ENCODE measurements at places on chromosomes 1 and 21.
A peak's percentile ranks its signal among the peaks of the same experiment; 100 is the strongest.

DNA sequence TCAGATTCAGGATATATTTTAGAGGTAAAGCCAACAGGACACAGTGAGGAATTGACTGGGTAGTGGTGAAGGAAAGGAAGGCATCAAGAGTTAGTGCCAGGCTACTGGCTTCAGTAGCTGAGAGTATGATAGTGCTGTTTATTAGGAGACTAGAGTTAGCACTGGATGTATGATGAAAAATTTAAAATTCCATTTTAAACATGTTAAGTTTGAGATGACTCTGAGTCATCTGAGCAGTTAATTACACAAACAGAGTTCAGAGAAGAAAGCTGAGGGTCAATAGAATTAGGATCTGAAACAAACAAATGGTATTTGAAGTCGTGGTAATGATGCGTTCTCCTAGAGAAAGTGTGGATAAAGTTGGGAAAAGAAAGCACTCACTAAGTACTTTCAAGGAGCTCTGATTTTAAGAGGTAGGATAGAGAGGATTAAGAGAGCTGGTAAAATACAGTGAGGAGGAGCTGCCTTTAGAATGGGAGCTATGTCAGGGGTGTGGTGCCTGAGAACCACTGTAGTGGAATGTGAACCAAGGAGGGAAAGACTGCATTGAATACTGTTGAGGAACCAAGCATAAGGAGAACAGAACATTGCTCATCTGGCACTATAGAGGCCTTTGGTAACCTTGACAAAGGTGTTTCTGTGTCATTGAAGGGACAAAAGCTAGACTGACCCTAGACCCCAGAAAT is 21.7 kb upstream of the SHCBP1L start:
- no peaks in the 10 kb centered on the region for H3K36me3 ChIP-seq
- DNase-seq: no peak
- H3K4me3 ChIP-seq: no peak overlapping the region

- peaks cover 42% of the 10 kb centered on the region for H3K4me1 ChIP-seq
- H3K4me3 ChIP-seq: no peak overlapping the region
- peak overlapping the region; percentile 80 for H3K27ac ChIP-seq
- no peak for DNase-seq
These were observed 19.5 kb downstream of the MAP7D1 start for GRCh38 chr1:36175137-36176095.

DNA sequence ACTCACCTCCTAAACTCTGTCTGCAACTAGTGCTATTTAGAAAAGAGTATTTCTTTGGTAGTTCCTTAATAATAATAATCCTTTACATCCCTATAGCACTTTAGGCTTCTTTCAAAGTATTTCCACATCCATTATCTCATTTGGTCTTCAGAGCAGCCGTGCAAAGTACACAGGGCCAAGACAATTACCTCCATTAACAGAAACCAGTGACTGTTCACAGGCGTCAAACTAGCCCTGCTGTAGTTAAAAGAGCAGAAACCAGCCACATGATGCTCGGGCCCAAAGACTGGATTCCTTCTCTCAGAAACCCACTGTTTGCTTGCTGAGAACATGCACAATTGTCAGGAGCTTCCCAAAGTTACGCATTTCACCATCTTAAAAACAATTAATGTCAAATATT is 396.0 kb upstream of the DAB1 start:
- H3K4me1 ChIP-seq: peaks cover 6% of the 10 kb centered on the region
- no peak overlapping the region for H3K4me3 ChIP-seq
- H3K27me3 ChIP-seq: peaks cover 11% of the 10 kb centered on the region
- DNase-seq: no peak
- H3K27ac ChIP-seq: no peak overlapping the region
- H3K36me3 ChIP-seq: no peaks in the 10 kb centered on the region

- DNase-seq: no peak
- H3K4me1 ChIP-seq: peaks cover 18% of the 10 kb centered on the region
- H3K27ac ChIP-seq: no peak overlapping the region
- H3K4me3 ChIP-seq: no peak overlapping the region
- no peaks in the 10 kb centered on the region for H3K36me3 ChIP-seq
These were observed 11.1 kb upstream of the UBE2U start for GRCh38 chr1:64192290-64192689.

DNA sequence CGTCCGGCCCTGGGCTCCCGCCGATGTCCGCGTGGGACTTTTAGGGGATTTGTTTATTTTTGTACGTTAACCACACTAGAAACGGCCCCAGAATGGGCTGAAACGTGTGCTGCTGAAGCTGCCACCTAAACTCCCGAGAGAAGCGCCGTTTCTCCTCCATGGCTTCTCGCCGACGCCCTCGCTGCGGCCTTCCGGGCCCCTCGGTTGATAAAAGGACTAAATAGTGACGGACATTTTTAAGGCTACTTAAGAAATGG is 678 bp upstream of the PTTG1IP start:
- peaks cover 7% of the 10 kb centered on the region for H3K36me3 ChIP-seq
- H3K27me3 ChIP-seq: peaks cover 53% of the 10 kb centered on the region
- H3K4me1 ChIP-seq: peaks cover 52% of the 10 kb centered on the region
- peak overlapping the region; percentile 83 for H3K4me3 ChIP-seq
- no peak for DNase-seq

DNA sequence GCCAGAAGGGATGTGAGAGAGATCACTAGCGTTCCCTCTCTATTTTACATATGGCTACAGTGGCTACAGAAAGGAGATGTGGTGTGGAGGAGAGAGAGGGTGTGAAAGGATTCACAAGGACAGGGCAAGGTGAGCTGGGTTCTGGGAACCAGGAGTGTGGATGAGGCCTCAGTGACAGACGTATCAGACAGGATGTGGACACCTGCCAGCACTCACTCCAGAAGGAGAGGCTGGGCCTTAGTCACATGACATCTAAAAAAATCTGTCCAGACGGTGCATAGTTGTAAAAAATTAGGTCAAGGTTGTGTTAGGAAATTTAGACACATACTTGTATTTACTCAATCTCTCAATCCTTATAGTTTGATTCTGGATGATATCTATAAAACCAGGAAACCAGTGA is 10.6 kb downstream of the TRIM67 start:
- no peaks in the 10 kb centered on the region for H3K36me3 ChIP-seq
- no peak overlapping the region for H3K4me3 ChIP-seq
- H3K4me1 ChIP-seq: no peaks in the 10 kb centered on the region
- H3K27me3 ChIP-seq: peaks cover 79% of the 10 kb centered on the region
- DNase-seq: no peak

- no peak overlapping the region for H3K27ac ChIP-seq
- no peak overlapping the region for H3K4me3 ChIP-seq
- no peak for DNase-seq
These were observed 174.1 kb downstream of the KCNJ6 start for GRCh38 chr21:37742115-37742514.

- H3K4me1 ChIP-seq: no peaks in the 10 kb centered on the region
- H3K27me3 ChIP-seq: peaks cover 48% of the 10 kb centered on the region
- H3K27ac ChIP-seq: no peak overlapping the region
- H3K4me3 ChIP-seq: no peak overlapping the region
- H3K36me3 ChIP-seq: peaks cover 9% of the 10 kb centered on the region
- DNase-seq: no peak
These were observed 8.9 kb upstream of the MRPL55 start for GRCh38 chr1:228118040-228118439.

DNA sequence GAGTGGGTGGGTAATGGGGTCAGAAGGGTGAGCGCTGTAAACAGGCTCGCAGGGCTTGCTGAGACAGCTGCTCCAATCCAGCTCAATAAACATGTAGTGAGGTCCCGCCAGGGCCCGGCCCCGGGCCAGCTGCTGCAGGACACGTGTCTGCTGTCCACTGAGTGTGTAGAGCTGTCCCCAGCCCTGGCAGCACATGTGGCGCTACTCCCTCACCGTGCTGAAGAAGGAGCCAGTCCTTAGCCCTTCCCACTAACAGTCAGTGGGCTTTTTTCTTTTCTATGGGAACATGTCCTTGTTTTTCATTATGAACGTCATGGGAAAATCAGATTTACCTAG is 78.9 kb upstream of the C1orf174 start:
- H3K27me3 ChIP-seq: peaks cover 4% of the 10 kb centered on the region
- H3K27ac ChIP-seq: no peak overlapping the region
- H3K36me3 ChIP-seq: no peaks in the 10 kb centered on the region
- peaks cover 42% of the 10 kb centered on the region for H3K4me1 ChIP-seq

DNA sequence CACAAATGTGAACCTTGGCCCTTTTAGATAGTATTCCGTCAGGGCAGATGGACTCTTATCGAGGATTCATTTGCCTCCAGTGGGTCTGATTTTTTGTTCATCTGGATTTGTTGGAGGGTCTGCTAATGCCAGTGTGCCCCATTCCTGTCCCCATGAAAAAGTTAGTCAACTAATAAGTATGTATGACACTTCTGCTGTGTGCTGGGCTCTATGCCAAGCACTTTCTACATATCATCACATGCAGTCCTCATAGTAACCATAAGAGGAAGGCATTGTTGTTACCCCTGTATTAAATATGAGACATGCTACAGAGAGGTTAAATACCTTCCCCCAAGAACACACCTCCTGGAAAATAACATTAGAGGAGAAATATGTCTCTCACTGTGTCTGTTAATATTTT is 46.6 kb upstream of the MAB21L3 start:
- no peak overlapping the region for H3K27ac ChIP-seq
- H3K27me3 ChIP-seq: no peaks in the 10 kb centered on the region
- H3K36me3 ChIP-seq: peaks cover 19% of the 10 kb centered on the region
- no peak for DNase-seq
- peaks cover 4% of the 10 kb centered on the region for H3K4me1 ChIP-seq

DNA sequence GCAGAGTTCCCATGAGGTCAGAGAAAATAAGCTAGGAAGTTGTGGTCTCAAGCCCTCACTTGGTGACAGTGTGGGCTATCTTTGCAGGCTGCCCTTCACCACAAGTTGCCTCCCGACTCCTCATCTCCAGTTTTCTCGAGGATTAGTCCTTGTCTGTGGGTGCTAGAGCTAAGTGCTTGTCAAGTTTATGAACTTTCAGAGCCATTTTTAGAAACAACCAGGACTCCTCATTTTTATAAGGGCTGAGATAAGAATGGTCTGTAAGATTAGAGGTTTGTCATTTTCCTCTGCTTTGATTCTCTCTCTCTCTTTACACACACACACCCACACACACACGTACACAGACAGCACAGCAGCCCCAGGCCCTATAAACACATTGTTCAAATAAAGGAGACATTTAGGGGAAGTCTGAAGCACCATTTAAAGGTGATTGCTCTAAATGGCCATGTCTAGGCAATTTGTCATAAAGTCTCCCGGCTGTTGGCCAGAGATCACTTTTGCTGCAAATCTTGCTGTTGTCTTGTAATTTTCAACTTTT is 127.2 kb downstream of the LACTBL1 start:
- peaks cover 5% of the 10 kb centered on the region for H3K36me3 ChIP-seq
- H3K4me1 ChIP-seq: peaks cover 38% of the 10 kb centered on the region
- H3K27ac ChIP-seq: no peak overlapping the region
- no peak for DNase-seq
- H3K27me3 ChIP-seq: peaks cover 35% of the 10 kb centered on the region
- H3K4me3 ChIP-seq: no peak overlapping the region

DNA sequence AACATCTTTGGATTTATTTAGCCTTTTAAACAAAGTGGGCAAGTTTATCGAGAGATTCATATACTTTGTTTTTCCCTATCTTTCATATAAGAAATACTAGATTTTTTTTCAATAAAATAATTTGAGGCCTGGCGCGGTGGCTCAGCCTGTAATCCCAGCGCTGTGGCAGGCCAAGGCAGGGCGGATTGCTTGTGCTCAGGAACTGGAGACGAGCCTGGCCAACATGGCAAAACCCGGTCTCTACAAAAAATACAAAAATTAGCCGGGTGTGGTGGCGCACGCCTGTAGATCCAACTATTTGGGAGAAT is 1.6 kb upstream of the CDC14A start:
- no peaks in the 10 kb centered on the region for H3K27me3 ChIP-seq
- H3K4me3 ChIP-seq: peak overlapping the region; percentile 92
- peaks cover 30% of the 10 kb centered on the region for H3K4me1 ChIP-seq

DNA sequence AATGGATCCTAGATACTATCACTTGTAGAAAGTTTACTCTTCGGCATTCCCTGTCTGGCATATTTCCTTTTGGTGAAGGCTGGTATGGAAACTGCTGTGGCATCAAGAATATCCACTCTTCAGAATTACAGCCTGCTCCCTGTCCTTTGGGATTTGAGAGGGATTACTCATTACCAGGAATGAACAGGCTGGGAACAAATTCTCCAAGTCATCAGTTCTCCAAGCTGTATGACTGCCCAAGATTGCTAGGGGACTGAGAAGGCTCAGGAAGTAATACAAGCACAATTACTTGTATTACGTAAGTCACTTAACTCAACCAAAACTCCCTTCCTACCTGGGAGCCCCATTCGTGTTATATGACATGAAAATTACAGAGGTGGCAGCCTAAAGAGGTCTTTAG is 49.6 kb downstream of the CD58 start:
- DNase-seq: no peak
- no peaks in the 10 kb centered on the region for H3K27me3 ChIP-seq
- H3K4me3 ChIP-seq: no peak overlapping the region
- H3K4me1 ChIP-seq: no peaks in the 10 kb centered on the region
- no peak overlapping the region for H3K27ac ChIP-seq
- peaks cover 4% of the 10 kb centered on the region for H3K36me3 ChIP-seq

DNA sequence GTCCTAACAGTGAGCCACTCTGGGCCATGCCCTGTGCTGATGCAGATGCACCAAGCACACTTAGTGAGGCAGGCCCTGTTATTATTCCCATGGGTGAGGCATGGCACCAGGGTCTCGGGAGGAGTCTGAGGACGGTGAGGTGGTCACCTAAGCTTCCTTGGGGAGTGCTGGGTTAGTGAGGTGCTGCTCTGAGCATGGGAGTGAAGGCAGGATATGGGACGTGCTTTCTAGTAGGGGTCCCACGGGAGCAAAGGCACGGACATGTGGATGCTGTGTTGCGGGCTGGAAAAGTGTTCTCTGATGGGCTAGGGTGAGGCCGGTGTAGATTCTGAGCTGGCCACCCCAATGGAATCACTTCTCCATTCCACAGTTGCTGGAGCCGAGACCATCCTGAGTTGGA is 77.5 kb upstream of the CSF3R start:
- H3K4me3 ChIP-seq: no peak overlapping the region
- H3K36me3 ChIP-seq: no peaks in the 10 kb centered on the region
- peaks cover 12% of the 10 kb centered on the region for H3K4me1 ChIP-seq
- H3K27me3 ChIP-seq: peaks cover 62% of the 10 kb centered on the region
- no peak overlapping the region for H3K27ac ChIP-seq
- DNase-seq: no peak

- H3K27me3 ChIP-seq: no peaks in the 10 kb centered on the region
- no peaks in the 10 kb centered on the region for H3K36me3 ChIP-seq
- peaks cover 1% of the 10 kb centered on the region for H3K4me1 ChIP-seq
- no peak overlapping the region for H3K27ac ChIP-seq
- DNase-seq: no peak
These were observed 315.5 kb downstream of the PLPP3 start for GRCh38 chr1:56263908-56264307.
